ENCODE measurements at places on chromosomes 7 and 10. TPM values are rescaled to one million over a fixed set of nuclear protein-coding genes. Genes with fewer than 3 reads are reported as not detected.

GRCh38 chr7:126361183-126361582, 891.6 kb downstream of the GRM8 start:
- no peaks in the 10 kb centered on the region for H3K27me3 ChIP-seq
- no peak overlapping the region for H3K4me3 ChIP-seq
- H3K4me1 ChIP-seq, result no peaks in the 10 kb centered on the region
- H3K27ac ChIP-seq, result no peak overlapping the region

DNA sequence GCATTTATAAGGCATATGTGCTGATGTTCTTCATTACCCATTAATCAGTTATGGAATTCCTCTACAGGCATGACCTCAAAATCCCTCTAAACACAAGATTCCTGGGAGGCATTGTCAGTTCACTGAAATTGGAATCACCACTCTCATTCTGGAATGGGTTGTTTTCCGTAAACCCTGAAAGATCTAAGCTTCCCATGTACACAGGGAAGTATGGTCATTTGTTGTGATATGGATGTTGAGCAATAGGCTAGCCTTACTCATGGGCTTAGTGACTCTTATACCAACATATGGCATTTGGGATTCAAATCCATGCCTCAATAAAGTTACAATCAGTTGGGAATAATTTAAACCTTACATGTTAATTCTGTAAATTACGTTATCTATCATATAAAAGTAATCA, 258.0 kb downstream of the XPNPEP1 start:
- no peaks in the 10 kb centered on the region for H3K27me3 ChIP-seq
- no peak overlapping the region for H3K27ac ChIP-seq
- H3K4me1 ChIP-seq, result no peaks in the 10 kb centered on the region
- DNase-seq, result no peak

DNA sequence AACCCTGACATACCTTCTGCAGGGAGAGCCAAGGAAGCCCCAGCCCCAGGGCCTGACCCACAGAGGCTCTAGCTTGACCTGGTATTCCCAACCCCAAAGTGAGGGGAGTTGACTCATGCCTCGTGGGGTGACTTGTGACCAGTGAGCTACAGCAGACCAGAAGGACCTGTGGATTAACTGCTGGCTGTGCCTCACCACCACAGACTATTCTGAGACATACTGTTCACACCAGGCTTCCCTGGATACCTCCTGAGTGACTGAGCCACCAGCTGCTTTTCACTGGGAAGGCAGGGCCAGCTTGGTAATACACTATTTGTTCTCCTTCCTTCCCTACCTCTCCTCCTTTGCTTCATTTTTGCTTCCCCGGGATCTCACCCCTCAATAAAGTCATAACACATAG, 7.3 kb downstream of the PLXNA4 start:
- no peak for DNase-seq
- peaks cover 66% of the 10 kb centered on the region for H3K27me3 ChIP-seq
- peaks cover 2% of the 10 kb centered on the region for H3K36me3 ChIP-seq
- no peak overlapping the region for H3K27ac ChIP-seq
- H3K4me1 ChIP-seq, result peaks cover 10% of the 10 kb centered on the region
- H3K4me3 ChIP-seq, result no peak overlapping the region

DNA sequence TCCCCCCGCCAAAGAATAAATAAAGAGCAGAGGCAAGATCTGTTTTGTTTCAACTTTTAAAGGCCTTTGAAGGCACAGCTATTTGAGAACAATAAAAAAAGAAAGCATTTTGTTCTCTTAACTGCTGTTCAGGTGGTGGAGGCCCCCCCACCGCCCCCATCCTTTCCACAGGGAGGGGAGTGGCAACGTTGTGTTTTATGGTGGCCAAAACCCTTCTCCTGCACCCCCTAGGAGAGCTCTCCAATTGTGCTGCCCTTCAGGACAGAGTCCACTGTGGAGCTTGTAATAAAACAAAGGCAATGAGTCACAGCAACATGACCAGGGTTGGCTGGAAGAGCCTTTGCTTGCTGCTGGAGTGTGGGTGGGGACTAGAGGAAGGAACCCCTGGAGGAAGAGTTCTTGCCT, 987.9 kb downstream of the KCNMA1 start:
- H3K27ac ChIP-seq, result no peak overlapping the region
- H3K4me1 ChIP-seq, result no peaks in the 10 kb centered on the region
- no peak overlapping the region for H3K4me3 ChIP-seq
- DNase-seq, result no peak

The NPC1L1 gene
- total RNA-seq, result not detected

GRCh38 chr10:62512732-62513475, 138.7 kb downstream of the ZNF365 start:
- DNase-seq, result no peak
- peaks cover 16% of the 10 kb centered on the region for H3K27me3 ChIP-seq
- H3K27ac ChIP-seq, result no peak overlapping the region
- no peaks in the 10 kb centered on the region for H3K4me1 ChIP-seq
- H3K4me3 ChIP-seq, result no peak overlapping the region

The NPTX2 gene
- total RNA-seq, result 0.08 TPM

DNA sequence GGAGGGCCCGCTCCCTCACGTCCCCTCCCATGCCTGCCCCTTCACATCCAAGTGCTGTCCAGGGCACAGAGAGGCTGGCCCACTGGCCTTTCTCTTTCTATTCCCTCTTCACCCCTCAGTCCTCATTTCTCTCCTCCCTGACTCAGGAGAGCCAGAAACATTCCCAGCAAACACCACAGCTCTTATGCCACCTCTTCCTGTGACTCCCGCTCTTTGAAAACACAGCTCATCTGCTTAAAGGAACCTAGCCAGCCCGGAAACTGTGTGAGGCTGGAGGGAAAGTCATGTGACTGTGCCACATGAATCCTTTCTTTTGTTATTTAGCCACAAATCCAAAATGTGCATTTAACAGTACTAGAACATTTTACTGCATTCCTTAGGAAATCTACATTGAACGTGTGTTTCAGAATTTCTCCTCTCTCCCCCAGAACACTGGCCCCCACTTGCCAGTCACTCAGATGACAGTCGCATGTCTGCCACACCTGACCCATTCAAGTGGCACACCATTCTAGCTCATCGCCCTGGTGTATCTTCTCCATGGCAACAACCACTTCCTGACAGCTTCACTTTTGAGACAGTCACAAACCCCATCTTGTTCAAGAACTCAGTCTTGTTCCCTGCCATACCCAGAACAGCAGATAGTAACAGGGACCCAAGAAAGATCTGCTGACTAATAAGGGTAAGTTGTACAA, 42.8 kb downstream of the GRB10 start:
- peaks cover 10% of the 10 kb centered on the region for H3K4me1 ChIP-seq
- DNase-seq, result peak; percentile 63
- H3K27me3 ChIP-seq, result no peaks in the 10 kb centered on the region
- peak overlapping the region; percentile 37 for H3K27ac ChIP-seq

- no peak within 1 kb of the TSS for H3K27ac ChIP-seq
- no peaks in the 10 kb centered on the region for H3K4me1 ChIP-seq
- no peaks in the 10 kb centered on the region for H3K36me3 ChIP-seq
- peak within 1 kb of the TSS; percentile 73 for H3K4me3 ChIP-seq
Observed at GRCh38 chr10:91632671-91633550, at the start of gene PPP1R3C. TSS of gene PPP1R3C (minus strand) at chr10:91633071. CDS start at chr10:91632969, 102 bp downstream.

DNA sequence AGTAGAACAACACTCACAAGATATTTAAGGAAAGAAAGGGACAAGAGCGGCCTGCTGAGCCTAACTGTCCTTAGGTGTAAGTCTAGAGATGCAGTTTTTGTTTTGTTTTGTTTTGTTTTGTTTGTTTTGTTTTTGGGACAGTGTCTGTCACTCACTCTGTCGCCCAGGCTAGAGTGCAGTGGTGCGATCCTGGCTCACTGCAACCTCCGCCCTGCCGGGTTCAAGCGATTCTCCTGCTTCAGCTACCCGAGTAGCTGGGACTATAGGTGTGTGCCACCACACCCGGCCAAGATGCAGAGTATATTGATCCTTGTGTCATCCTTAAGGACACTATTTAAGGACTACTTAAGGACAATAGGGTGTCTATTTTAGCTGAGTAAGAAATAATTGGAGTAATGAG, 84.1 kb upstream of the PARD3 start:
- H3K36me3 ChIP-seq, result no peaks in the 10 kb centered on the region
- H3K27me3 ChIP-seq, result no peaks in the 10 kb centered on the region
- no peak for DNase-seq
- no peak overlapping the region for H3K4me3 ChIP-seq
- no peak overlapping the region for H3K27ac ChIP-seq
- H3K4me1 ChIP-seq, result no peaks in the 10 kb centered on the region

GRCh38 chr10:68876246-68877138, 24.6 kb upstream of the DDX50 start:
- no peak overlapping the region for H3K4me3 ChIP-seq
- no peaks in the 10 kb centered on the region for H3K36me3 ChIP-seq
- peaks cover 7% of the 10 kb centered on the region for H3K27me3 ChIP-seq
- no peaks in the 10 kb centered on the region for H3K4me1 ChIP-seq

All from activated T-helper 1 cell treated with anti-CD3 and anti-CD28 coated beads, Interleukin-12 subunit alpha, Interleukin-12 subunit beta, Interleukin-2, Interleukin-4 antibody, amounts not matched to agents 30 ng/mL and 10 ng/mL and 1 ng/mL, durations not matched to agents 14 hours and 24 hours and 36 hours (primary cell).